ENCODE measurements at places on chromosomes 16 and 17.

DNA sequence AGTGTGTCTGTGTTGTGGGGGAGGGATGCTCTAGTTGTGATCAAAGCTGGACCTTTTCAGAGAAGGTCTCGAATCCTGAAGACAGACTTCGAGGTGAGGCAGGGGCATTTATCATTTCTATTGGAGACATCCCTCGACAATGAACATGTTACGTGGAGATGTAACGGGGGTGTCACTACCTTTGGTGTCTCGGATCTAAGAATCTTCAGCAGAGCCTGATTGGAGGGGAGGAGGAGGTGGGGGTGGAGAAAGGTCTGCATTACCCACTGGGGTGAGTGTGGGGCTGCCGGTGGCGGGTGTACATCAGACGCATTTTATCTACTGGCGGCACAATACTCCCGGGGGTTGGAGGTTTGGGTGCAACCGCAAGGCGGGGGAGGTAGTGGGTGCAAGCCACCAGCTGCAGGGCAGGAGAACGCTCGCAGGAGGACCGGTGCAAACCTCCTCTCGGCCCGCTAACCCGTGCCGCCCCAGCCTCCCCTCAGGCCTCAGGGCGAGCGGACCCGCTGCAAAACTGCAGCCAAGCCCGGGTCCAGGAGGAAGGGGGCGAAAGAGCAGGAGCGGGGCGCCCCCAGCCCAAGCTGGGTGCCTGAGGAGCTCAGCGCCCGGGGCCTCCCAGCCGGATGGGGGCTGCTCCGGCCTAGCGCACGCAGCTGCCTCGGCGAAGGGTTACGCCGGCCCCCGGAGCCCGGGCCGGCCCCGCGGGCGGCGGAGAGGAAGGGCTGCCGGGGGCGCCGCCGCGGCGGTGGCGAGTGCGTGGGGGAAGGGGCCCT is 735 bp downstream of the ZNF652 start:
- peak; percentile 63 for DNase-seq

DNA sequence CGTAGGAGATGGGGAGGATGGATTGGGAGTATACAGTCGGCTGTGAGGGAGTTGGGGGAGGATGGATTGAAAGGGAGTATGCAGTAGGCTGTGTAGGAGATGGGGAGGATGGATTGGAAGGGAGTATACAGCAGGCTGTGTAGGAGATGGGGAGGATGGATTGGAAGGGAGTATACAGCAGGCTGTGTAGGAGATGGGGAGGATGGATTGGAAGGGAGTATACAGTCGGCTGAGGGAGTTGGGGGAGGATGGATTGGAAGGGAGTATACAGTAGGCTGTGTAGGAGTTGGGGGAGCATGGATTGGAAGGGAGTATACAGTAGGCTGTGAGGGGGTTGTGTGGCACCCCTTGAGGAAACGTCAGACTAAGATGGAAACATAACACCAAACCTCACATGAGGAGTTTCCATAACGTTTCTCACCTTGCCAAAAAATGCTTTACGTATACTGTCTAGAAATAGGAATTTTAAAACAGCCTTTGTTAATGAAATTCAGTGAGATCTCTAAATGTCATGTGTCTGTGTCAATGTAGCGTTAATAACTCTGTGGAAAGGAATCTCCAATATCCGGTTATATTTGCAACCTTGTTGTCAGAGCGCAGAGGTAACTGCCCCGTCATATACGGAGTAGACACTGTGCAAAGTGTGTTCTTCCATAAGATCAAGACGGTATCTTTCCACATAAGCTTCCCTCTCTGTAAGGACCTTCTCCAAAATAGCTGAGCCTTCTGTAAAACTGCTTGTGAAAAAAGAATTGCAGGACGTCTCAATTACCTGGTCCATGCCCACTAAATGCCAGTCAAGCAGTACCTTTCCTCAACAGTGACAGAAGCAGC is 6.3 kb upstream of the VPS53 start:
- no peak for DNase-seq

DNA sequence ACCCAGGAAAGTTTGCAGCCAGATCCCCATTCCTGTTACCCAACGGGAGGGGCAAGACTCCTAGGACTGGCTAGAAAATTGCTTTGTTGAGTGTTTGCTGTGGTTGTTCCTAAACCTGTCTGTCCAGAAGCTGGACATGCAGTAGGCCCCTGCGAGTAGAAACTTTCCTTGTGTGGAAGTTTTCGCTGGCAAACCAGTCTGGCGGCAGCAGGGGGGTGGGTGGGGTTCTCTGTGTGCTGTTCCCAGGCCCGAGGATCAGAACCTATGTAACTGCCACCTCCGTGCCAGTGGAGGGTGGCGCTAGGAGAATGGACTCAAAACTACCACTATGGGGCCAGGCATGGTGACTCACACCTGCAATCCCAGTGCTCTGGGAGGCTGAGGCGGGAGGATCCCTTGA is 9.2 kb downstream of the SGSM2 start:
- no peak for DNase-seq

- no peak for DNase-seq
These were observed 16.8 kb upstream of the COL1A1 start for GRCh38 chr17:50218071-50218759.

GRCh38 chr17:57068707-57069106 is 16.3 kb upstream of the AKAP1 start:
- no peak for DNase-seq

- DNase-seq, result peak; percentile 92
These were observed at the start of gene TTYH2 for GRCh38 chr17:74212913-74213791. Gene TTYH2 (plus strand): TSS chr17:74213571. CDS start chr17:74213588, 17 bp downstream.

DNA sequence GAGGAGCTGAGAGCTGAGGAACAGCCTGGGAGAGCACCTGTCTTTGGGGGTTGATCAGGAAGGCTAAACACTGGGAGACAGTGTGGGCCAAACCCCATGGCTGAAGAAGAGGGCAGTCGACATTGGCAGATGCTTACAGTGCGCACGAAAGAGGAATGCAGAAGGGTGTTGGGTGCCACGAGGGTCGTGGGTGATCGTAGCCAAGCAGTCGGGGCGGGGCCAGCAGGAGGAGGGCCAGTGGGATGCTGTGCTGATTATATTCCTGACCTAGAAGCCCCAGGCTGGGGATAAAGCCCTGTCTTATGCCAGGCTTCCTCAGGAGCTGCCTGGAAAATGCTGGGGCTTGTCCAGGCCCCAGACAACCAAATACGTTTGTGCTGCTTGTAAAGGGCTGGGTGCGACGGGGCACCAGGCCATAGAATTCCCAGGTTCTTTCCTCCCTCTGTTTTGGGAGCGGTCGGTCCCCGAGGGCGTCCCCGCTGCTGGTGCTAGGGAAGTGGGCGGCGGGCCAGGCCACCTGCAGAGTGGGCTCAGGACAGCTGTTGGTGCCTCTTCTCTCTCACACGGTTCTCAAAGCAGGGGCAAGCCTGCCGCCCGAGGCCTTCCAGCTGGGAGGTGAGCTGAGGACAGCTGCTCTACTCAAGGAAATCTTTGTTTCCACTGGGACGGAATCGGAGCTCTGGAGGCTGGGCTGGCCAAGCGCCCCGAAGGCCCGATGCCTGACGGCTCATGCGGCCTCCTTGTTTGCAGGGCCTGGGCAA is 10.0 kb downstream of the C1QTNF1 start:
- DNase-seq, result no peak

DNA sequence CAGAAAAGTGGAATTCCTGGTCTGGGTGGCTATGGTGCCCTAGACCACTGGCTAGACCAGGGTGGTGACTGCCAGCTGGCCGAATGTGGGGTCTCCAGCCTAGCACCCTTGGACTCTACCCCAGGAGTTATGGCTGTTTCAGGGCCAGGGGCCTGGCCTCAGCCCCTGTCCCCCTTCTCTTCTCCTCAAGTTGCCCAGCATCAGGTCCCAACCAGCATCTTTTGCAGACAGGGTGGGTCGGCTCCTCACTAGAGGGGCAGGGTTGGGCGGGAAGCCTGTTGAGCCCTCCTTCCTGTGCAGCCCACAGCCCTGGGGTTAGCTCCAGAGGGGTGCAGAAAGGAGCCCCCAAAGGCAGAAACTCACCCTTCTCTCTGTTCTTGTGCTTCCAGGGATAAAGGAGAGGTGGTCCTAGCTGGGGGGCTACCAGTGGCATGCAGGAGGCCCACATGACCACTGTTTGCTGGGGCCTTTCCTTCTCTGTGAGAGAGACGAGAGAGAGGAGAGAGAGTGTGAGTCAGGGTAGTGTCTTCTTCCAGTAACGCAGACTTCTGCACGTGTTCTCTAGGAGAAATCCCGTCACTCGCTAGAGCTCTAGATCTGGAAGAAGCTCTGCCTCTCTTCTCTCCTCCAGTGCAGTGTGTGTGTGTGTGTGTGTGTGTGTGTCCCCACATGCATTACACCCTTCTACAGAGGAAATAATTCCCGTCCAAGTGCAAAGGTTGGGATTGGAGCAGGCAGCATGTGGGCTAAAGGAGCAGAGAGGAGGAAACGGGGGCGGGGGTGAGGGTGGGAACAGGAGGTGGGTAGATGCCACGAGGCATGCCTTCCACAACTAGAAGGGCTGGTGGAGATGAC is 209.4 kb downstream of the SEC14L1 start:
- DNase-seq, result no peak

- DNase-seq, result no peak
These were observed 10.5 kb downstream of the TSPOAP1 start for GRCh38 chr17:58318065-58318481.

DNA sequence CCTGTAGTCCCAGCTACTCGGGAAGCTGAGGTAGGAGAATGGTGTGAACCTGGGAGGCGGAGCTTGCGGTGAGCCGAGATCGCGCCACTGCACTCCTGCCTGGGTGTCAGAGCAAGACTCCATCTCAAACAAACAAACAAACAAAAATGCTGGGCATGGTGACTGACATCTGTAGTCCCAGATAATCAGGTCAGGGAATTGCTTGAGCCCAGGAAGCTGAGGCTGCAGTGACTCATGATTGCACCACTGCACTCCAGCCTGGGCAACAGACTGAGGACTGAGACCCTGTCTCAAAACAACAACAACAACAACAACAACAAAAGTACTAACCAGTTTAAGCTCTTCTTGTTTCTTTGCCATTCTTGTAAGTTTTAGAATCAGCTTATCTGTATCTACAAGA is 383.0 kb upstream of the PMFBP1 start:
- DNase-seq, result no peak

DNA sequence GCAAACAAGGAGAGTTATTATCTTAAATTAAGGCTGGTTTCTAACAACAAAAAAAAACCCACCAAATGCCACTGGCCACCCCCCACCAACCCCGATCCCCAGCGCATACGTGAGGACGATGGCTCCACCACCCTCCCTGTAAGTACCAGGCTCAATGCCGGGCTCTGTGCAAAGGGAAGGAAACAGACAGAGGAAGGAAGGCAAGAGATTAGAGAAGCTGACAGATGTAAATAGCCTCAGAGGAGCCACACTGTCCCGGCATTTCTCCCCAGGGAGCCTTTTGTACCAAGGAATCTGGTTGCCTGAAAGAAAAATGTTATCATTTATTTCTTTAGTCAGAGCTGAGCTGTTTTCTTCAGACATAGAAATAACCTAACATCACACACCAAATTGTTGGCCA is 13.1 kb downstream of the SOST start:
- no peak for DNase-seq

DNA sequence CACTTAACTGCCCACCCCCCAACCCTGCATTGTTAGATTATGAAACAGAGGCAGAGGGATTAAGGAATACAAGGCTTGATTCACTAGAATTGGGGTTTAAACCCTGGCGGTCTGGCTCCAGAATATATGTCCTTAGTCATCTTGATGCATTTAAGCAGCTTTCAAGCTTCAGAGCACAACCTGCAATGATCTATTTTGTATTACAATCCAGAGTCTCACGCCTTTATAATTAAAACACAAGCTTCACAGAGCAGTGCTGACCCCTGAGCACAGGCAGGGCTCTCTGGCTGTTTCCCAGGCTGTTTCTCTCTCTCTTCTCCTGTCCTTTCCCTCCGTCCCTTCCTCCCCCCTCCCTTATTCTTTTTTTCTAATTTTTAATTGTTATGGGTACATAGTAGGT is 209.1 kb downstream of the SPECC1 start:
- no peak for DNase-seq

GRCh38 chr16:15597822-15598647 is 44.9 kb downstream of the MARF1 start:
- DNase-seq, result no peak

- DNase-seq, result no peak
These were observed 59.9 kb downstream of the SEC14L1 start for GRCh38 chr17:77200711-77201110.

GRCh38 chr17:28951991-28952975 is 965 bp upstream of the PHF12 start:
- peak; percentile 96 for DNase-seq

DNA sequence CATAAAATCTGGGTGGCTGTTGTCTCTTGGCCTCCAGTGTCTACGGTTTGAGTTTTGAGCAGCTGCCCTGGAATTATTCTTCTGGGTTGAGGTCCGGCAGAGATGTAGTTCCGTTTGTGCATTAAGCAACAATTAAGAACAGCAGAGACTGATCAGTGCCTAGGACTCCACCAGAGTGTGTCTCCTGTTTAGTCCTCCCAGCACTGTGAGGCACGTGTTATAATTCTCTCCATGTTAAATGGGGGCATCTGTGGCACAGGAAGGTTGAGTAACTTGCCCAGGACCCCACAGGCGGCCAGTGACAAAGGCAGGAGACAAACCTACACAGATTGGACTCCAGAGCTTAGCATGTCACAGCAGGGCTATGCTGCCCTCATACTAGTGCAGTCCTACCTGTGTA is 225.1 kb downstream of the CBLN1 start:
- no peak for DNase-seq

DNA sequence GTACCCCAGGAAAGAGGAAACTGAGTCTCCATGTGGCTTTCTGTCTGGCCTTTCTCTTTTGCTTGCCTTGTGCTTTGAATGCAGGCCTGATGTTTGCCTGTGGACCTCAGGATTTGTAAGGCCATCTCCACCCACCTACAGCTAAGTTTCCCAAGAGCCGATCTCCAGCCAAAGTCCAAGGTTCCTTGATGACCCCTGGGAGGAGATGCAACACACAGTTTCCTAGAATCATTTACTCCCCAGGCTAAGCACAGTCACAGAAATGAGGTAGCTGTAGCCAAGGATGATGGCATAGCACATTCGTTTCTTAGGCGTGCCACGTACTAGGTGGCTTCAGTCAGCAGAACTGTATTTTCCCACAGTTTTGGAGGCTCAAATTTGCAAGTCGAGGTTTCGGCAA is 595.4 kb downstream of the MAF start:
- DNase-seq, result no peak

DNA sequence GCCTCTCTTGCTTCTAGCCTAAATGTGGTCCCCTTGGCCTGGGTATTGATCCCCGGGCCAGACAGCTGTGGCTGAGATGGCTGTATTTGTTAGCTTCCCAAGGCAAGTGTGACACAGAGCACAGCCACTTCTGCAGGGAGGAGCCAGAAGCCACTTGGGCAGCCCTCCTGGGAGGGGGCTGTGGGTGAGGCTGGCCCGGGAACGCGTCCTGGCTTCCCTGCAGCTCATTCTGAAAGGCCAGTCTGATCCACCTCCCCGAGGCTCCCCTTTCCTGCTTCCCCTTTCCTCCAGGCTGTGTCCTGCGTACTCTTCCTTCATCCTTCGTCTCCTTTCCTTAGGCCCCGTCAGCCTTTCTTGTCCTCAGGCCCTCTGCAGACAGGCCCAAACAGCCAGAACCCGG is 8.0 kb downstream of the SERPINF2 start:
- no peak for DNase-seq

GRCh38 chr17:56598466-56598865 is 5.0 kb downstream of the NOG start:
- DNase-seq, result peak; percentile 70
